ENCODE measurements at places on chromosomes 16 and 17. TPM values are rescaled to one million over a fixed set of nuclear protein-coding genes. Genes with fewer than 3 reads are reported as not detected.

DNA sequence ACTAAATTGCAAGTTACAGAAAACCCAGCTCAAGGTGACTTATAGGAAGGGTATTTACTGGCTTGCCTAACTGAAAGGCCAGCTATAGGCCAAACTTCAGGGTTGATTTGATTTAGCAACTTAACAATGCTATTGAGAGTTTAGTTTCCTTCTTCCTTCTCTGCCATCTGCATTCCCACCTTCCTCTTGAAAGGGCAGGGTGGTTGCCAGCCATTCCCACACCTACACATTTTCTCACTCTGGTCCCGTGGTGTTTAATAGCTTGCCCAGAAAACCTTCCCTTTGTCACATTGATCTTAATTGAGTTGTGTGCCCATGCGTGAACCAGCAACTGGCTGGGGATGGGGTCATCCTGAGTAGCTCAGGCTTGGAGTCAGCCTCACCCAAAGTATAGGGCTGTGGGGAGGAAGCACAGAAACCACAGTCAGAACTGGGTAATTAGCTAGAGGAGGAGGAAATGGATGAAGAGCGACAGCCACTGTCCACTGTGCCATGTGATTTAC is 194.7 kb downstream of the SPECC1 start:
- no peak for DNase-seq

- DNase-seq: peak; percentile 93
Observed at GRCh38 chr17:46818316-46818928, at the start of gene WNT3. TSS of gene WNT3 (minus strand) at chr17:46818692. CDS start at chr17:46818597, 95 bp downstream.

The HSD17B1 gene
- total RNA-seq: 1.7 TPM

The KCNG4 gene
- not detected for total RNA-seq

- DNase-seq: no peak
Observed at GRCh38 chr17:81831957-81832607, 1.0 kb downstream of the MCRIP1 start.

GRCh38 chr16:19132898-19133297 is 19.1 kb downstream of the ITPRIPL2 start:
- DNase-seq: no peak

The PMFBP1 gene
- total RNA-seq: 1.3 TPM

DNA sequence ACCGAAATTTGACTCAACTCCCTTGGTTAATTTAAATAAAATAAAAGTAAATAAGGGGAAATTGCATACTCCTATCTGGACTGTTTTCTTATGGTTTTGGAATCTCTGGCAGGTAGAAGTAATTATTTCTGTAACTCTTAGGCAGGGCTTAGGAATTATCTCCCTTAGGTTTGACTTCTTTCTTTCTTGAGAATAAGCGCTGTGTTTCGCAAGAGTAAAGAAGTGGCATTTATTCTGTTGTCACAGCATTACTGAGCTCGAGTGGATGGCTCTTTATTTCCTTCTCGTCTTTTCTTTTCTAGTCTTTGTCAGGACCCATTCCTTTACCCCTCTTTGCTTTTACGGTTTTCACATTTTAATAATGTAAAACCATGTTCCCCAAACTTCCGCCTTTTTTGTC is 633.2 kb downstream of the WWOX start:
- no peak for DNase-seq

All from GM23338 (cell line).